Stimulated activated CD4-positive, alpha-beta T cell treated with anti-CD3 and anti-CD28 coated beads, Interleukin-15, amount 100 ng/mL, for 48 hours (primary cell): ENCODE measurements at places on chromosomes 1 and 21.

- no peak for DNase-seq
Measured at GRCh38 chr1:42937141-42937696, 21.4 kb downstream of the SLC2A1 start.

GRCh38 chr1:90335558-90335957 is 340.6 kb downstream of the ZNF326 start:
- DNase-seq = no peak

DNA sequence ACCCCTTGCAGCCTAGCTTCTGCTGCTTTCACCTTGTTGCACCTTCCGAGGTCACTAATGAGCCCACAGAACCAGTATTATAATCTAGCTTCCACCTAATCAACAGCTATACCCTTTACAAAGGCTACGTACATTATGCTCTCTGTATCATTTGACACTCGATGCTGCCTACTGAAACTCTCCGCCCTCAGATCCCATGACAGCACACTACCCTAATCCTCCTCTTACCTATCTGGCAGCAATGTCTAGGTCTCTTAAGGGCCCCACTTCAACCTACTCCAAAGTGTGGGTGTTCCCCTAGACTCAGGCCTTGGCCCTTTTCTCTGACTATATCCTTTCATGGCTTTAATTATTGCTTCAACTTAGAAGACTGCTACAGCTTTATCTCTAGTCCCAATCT is 4.8 kb upstream of the MRPS21 start:
- no peak for DNase-seq

DNA sequence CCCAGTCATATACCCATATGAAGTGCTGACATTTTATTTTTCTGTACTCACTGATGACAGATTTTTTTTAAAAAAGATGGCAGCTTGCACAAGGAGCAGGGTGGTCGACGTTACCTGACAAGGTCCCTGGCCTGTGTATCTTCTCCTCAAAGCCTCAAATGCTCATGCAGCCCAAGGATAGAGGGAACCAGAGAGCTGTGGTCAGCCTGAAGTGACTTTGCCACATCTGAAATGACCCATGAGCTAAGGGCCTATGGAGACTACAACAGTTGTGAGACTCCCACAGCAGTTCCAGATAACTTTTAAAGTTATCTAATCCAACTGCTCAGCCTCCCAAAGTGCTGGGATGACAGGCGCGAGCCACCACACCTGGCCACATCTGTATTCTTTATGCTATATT is 131.1 kb downstream of the GLUL start:
- no peak for DNase-seq

DNA sequence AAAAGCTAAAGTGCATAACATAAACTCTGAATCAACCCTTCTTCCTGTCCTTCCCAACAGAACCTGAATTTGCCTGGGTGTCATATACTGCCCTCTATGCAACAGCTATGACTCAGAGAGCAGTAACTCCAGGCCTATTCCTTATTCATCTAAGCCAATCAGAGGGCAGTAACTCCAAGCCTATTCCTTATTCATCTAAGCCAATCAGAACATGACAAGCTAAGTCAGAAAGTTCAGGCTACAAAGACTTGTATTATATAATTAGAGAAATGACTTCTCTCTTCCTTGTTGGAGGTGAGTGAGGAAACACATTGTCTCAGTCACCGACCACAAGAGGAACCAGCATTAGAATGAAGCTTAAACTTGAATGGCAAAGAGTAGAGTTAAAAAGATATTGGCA is 26.2 kb upstream of the TADA1 start:
- DNase-seq = no peak

DNA sequence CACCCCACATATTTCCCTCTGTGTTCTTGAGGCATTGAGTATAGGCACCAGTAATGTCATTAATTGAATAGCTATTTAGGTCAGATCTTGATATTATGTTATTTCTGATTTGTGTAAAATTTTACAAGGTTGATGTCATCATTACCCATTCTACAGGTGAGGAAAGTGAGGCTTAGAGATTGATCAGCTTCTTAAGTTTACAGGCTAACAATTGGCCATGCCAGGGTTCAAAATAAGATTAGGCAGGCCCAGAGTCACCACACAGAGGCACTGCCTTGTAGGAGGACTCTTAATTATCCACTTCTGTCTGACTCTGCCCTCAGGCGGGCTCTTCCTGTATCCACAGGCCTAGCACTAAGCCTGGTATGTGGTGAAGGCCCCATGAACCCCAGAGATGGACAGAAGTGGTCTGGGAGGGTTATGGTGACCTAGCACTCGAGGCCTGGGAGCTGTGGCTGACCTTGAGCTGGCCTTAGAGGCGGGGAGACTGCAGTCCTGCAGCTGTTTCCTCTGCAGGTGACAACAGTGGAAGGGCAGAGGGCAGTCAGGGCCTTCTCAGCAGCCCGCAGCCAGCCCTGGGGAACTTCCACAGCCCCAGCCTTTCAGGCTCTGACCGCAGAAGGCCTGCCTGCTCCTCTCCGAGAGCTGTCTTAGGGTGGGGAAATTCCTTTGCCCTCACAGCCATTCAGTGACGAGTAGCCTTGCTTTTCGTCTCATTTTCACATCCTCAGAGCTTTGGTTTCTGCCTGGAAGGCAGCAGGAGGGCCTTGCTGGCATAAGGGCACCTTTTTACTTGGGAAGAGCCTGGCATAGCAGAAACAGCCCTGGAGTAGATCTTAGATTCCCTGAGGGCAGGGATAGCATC is 12.2 kb downstream of the ZDHHC18 start:
- DNase-seq = peak; percentile 38
